ENCODE measurements at places on chromosomes 13 and 19.

DNA sequence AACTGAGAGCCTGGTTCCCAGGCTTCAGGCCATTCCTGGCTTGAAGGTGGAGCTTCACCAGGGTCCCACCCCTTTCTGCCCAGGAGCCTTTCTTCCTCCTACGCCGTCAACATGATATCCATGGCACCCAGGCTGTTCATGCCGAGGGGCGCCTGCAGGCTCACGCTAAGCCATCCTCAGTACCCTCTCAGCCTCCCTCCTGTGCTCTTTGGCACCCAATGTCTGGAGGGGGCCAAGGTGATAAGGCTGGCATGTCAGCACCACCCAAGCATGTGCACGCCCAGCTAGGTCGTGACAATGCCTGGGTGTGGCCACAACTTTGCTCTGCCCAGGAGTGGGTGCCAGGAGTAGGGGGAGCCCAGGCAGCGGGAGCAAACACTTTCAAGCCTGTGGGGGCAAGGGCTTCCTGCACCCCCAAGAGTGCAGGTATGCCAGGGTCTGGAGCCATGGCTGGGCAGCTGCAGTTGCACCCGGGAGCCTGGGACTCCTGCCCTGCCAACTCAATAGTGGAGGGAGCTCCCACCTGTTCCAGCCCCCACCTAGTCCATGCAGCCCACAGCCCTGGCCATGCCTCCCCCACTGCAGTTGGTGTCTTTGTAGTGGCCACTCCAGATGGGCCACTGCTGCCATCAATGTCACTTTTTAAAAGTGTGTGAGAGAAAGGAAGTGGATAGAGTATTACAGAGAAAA lies 219.9 kb downstream of the MAB21L1 start:
- no peak for DNase-seq

GRCh38 chr19:5951338-5951861 lies 26.5 kb downstream of the RANBP3 start:
- DNase-seq = no peak

- DNase-seq = peak; percentile 31
These were observed 6.5 kb upstream of the HSD17B14 start for GRCh38 chr19:48842789-48843162.

- DNase-seq = no peak
These were observed 35.7 kb downstream of the DZIP1 start for GRCh38 chr13:95608640-95609323.

DNA sequence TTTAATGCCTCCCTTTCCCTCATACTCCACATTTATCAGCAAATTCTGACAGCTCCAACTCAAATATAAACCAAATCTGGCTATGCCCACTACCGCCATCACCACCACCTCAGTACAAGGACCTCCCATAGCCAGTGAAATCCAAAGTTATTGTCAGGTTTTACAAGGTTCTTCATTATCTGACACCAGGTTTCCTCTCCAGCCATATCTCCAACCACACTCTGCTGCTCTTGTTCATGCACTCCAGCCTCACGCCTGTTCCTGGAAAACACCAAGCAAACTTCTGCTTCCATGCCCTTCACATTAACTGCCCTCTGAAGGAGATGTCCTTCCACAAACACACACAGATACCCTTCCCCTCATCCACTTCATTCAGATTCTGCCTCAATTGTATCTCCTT lies 102.2 kb upstream of the MIR17HG start:
- DNase-seq = no peak

- peak; percentile 88 for DNase-seq
These were observed 245.6 kb downstream of the DACH1 start for GRCh38 chr13:71621174-71622124.

- DNase-seq = no peak
These were observed 163.0 kb upstream of the TSC22D1 start for GRCh38 chr13:44739120-44739519.

DNA sequence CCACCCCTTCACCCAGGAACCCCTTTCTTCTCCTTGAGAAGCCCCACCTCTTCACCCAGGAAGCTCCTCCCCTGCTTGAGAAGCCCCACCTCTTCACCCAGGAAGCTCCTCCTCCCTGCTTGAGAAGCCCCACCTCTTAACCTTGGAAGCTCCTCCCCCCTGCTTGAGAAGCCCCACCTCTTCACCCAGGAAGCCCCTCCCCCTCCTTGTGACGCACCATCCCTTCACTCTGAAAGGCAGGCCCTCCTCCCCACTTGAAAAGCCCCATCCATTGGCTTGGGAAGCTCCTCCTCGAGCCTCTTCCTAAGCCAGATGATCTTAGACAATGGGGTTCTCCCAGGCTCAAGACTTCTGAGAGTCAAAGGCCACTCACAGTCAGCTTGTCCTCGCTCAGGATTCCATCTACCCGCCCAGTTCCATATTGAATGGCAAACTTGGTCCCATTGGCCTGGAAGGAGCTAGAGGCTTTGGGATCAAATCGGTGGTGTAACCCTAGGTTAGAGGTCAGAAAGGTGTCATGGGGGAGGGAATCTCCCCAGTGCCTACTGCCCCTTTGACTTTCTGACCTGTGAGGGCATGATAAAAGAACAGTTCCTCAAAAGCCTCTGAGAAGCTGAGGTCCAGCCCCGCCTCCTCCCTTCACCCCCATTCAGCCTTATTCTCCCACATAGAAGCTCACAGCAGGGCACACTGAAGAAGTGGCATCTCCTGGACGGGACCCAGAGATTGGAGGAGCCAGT lies 4.0 kb downstream of the NAPSA start:
- DNase-seq = no peak

GRCh38 chr13:107461751-107462150 lies 753.6 kb downstream of the LIG4 start:
- DNase-seq = no peak

GRCh38 chr19:11921852-11922495 lies 2.9 kb upstream of the ZNF700 start:
- no peak for DNase-seq

- DNase-seq = no peak
These were observed 13.0 kb downstream of the OR7A5 start for GRCh38 chr19:14821937-14822336.

DNA sequence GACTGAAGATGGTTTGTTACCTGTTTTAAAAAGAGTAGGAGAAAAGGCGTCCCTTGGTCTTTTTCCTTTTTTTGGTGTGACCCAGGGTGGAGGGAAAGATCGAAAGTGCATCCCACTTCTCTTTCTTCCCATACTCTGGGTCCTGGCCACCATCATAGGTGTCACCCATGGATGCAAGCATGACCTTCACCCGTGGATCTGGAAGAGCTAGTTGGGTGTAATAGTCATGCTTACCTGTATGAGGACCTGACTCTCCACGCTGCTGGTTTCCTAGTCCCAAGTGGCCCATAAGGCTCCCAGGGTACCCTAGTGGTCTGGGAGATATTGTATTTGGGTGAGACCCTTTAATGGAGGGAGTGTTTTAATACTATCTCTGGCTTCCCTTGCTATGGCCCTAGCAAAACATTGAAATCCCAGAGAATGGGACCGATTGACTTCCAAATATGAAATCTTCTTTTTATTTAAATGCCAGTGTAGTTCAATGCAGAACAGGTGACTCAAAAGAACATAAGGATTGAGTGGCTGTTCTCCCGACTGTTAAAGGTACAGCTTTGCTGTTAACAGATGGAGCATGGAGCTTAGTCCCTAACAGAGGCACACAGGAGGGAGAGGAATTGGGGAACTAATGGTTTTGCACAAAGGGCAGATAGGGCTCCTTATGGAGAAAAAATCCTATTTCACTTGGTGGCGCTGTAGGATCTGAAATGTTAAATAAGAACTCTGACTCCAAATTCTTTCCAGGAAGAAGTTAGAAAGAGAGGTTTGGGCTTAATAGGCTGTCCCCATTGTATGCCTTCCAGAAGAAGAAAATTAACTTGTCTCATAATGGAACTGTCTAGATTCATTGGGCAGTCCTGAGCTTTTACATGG lies 7.0 kb upstream of the ZNF550 start:
- DNase-seq = no peak

DNA sequence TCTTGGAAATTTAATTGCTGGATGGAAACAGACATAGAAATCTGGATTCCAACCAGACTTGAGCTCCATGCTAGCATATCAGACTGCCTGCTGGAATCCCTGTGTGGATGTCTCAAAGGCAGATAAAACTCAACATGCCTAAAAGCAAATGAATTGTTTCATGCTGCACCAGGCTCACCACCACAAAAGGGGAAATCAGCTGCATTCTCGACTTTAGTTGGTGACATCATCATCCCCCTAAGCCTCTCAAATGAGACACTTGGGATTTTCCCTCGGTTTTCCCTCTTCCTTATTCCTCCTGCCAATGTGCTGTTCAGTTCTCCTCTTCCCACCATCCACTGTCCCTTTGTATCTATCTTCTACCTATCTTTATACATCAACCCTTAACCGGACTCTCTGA lies 134.3 kb downstream of the ZDHHC20 start:
- DNase-seq = no peak

GRCh38 chr19:35318679-35319448 lies 10.1 kb upstream of the CD22 start:
- no peak for DNase-seq

DNA sequence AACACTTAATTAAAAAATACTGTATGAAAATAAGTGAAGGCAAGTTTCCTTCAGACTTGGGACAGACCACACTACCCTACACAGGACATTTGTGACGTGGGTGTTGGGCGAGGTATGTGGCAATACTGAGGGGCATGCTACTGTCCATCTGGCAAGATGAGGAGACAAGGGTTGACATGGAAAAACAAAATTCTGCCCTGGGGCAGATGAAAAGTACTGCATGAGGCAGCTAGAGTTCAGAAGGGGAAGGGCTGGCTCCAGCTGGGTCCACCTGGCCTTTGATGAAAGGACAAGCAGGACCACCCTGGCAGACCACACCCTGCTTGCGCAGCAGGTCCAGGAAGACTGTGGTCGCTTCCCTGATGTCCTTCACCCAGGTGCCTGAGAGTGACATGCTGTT lies 43.2 kb downstream of the LATS2 start:
- DNase-seq = no peak

- DNase-seq = no peak
These were observed 109.5 kb upstream of the FNDC3A start for GRCh38 chr13:48866249-48866648.

GRCh38 chr19:47766359-47766620 lies 12.2 kb upstream of the SELENOW start:
- no peak for DNase-seq

- DNase-seq = no peak
These were observed 3.5 kb downstream of the TMEM150B start for GRCh38 chr19:55321466-55322137.

GRCh38 chr13:25085125-25085742 lies 10.7 kb upstream of the PABPC3 start:
- peak; percentile 4 for DNase-seq

- DNase-seq = no peak
These were observed 50.6 kb downstream of the ELF1 start for GRCh38 chr13:40968416-40969000.

DNA sequence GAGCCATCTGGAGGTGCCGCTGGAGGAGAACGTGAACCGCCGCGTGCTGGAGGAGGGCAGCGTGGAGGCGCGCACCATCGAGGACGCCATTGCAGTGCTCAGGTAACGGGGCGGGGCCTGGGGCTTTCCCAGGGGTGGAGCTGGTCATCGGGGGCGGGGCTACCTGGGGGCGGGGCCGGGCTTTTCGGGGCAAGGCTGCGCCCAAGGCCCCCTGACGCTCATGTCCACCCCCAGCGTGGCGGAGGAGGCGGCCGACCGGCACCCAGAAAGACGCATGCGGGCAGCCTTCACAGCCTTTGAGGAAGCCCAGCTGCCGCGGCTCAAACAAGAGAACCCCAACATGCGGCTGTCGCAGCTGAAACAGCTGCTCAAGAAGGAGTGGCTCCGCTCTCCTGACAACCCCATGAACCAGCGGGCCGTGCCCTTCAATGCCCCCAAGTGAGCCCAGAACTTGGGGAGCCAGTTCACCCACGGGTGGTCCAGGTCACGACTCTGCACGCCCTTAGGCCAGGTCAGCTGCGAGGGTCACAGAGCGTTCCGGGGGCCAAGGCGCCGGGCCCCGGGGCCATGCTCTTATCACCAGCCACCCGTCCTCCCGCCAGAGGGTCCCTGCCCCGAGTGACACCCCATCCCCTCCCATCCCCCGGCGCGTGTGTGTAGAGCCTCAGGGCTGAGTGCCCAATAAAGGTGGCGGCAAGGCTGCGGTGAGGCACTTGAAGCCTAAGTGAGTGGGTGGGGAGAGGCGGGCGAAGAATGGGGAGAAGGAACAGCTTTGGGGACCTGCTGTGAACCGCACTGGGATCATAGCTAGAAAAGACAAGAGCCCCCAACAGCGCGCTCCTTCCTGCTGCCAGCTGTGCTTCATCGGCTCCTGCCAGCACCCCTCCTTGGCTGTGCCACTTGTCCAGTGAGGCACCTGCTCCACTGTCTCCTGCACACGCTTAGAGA lies 10.7 kb downstream of the CCDC124 start:
- DNase-seq = no peak

DNA sequence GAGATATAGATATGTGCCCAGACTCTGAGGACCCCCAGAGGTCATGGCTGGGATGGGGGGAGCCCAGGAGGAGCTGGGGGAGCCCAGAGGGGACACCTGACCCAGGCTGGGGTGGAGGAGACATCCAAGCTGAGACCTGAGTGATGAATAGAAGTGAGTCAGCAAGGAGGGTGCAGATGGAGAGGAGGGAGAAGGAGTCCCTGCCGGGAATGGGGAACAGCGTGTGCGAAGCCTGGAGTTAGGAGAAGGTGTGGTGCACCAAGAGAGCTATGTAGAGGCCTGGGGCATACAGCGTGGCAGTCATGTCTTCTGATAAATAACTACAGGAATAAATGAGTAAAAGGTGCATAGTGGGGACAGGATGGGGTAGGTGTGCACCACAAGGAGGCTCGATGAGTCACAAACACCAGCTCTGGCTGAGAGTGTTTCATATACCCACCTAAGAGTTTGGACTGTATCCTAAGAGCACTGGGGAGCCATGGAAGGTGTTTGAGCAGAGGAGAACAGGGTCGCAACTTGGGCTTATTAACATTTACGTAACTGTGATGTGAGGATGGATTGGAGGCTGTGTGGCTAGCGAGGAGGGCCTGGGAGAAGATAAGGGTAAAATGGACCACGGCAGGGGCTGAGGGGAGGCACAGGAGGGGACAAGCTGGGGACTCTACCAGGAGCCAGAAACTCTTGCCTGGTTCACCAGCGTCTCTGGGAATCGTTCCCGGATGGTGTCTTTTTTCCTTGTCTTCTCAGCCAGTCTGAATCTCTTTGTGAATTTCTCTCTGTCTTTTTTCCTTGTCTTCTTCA lies 1.4 kb downstream of the CEACAM18 start:
- DNase-seq = no peak

DNA sequence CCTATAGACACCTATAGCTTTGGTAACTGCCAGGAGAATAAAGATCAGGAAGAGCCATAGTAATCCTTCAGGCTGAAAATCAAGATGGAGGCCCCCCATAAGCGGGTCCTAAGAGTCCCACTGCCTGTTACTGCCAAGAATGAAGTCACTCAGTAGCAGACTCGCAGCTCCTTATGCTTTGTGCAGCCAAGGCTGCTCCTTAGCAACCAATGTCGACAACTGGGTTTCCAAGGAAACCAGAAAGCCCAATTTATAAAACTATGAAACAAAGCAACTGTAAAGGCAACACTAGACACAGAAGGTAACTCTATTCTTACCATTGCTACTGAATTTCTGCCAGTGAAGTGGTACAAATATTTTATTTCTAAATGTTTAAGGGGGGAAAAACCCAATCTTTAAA lies 56.5 kb downstream of the DCLK1 start:
- DNase-seq = peak; percentile 2
